ENCODE measurements at places on chromosomes 6 and 20.

DNA sequence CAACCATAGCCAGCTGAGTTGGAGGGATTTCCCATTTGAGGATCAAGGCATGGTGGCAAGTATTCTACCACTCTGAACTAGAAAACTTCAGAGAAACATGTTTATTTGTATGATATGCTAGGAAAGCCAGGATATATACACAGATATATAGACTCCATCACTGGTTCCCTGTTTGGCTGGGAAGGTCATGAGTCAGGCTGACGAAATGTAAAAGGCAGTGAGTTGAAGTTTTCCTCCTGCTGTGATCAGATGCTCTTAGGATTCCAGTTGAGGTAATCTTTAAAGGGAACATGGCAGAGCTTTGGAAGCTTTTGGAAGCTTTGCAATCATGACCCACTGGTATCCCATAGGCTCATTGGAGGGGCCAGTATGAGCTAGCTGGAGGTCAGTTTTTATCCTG, 1369.1 kb downstream of the EPHA7 start:
- no peak for DNase-seq

GRCh38 chr20:50192364-50193198, 2.0 kb downstream of the CEBPB start:
- DNase-seq = peak; percentile 69

GRCh38 chr20:62927128-62927705, 912 bp upstream of the DIDO1 start:
- no peak for DNase-seq

- no peak for DNase-seq
These were observed 69.1 kb downstream of the ELOVL4 start for GRCh38 chr6:79878142-79878748.

GRCh38 chr6:169849396-169849795, 98.0 kb downstream of the ERMARD start:
- DNase-seq = no peak

DNA sequence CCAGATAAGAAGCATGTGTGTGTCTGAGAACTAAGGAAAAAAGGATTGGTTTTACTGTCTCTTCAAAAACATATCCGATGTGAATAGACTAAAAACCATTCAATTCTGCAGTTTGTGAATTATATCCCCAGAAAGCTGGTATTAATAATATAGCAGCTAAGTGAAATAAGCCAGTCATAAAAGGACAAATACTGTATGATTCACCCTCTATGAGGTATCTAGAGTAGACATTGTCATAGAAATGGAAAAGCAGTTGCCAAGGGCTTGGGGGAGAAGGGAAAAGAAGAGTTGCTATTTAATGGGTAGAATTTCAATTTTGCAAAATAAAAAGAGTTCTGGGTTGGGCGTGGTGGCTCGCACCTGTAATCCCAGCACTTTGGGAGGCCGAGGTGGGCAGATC, 137.5 kb downstream of the ATXN1 start:
- no peak for DNase-seq

DNA sequence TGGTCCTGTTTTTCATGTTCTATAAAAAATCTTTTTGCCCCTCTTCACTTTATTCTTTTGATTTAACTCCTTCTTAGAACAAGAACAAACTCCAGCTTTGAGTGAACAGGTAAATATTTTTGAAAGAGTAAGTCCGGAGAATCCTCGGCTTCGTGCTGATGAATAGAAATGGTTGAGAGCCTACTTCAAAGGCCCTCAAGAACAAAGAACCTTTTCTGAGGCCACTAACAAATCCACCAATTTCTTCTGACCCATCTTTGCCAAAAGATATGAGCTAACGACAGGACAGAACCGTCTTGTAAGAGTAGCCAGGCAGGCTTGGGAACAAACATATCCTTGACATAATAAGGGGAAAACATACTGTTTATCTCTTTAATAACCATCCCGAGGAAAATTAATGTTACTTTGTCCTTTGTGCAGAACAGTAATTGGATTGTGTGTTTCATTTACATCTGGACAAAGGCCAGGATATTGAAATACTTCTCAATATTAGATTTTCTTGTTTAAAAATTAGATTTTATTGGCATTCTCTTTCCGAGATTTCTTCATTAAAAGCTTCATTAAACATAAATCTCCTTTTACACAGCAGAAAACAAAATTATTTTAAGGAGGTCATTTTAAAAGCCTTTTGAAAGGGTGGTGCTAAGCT, 52.9 kb downstream of the NOX3 start:
- no peak for DNase-seq

DNA sequence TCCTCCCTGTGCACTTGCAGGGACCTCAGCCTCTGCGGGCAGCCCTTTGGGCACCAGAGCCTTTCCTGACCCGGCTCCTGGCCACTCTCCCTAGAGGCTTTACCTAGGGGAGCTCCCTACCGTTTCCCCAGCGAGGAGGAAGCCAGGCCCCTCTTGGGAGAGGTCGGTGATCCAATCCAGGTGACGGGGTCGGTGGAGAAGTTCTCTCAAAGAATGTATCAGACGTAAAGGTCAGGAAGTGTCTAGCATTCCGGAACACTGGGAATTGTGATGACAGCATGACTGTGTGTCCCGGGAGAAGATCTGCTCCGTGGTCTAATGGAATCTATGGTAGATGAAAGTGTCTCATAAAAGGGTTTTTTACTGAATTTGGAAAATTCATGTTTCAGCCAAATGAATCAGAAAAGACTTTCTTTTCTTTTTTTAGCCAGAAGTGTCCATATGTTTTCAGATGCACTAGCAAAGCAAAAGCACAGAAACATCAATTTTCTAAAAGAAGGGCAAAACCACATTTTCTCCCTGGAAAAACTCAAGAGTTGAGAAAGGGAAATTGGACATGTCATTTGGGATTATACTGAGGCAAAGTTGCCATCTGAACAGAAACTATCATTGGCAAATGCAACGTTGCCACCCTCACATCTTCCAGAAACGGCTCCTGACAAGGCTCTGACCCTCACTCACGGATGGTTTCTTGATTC, 289.4 kb downstream of the THBS2 start:
- no peak for DNase-seq

DNA sequence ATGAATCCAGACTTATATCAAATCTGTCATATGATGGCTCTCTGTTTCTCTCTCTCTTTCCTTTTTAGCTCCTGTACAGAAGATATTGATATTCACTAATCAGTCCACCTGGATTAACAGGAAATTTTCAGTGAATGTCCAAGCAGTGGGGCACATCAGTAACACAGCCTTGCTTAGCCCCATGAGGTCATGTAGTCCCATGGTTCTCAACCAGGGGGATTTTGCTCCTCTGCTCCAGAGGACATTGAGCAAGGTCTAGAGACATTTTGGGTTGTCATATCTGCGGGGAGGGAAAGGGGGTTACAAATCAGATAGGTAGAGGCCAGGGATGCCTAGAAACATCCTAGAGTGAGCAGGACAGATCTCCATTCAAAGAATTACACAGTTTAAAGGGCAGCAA, 810 bp downstream of the GSTA1 start:
- no peak for DNase-seq

- no peak for DNase-seq
These were observed 35.9 kb downstream of the OPN5 start for GRCh38 chr6:47817749-47818148.

GRCh38 chr6:116307001-116307400, 27.3 kb upstream of the TSPYL1 start:
- no peak for DNase-seq

DNA sequence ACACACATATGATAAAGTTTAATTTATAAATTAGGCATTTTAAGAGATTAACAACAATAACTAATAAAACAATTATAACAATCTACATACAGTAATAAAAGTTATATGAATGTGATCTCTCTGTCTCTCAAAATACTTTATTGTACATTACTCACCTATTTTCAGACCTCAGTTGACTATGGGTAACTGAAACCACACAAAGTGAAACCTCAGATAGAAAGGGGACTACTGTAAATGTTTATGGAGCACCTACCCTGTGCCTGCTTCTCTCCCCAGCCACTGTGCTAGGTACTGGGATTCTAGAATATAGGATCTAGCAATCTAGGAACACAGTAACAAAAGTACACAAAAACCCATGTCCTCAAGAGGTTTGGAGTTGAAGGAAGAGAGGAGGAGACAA, 63.4 kb upstream of the BTN3A2 start:
- no peak for DNase-seq

DNA sequence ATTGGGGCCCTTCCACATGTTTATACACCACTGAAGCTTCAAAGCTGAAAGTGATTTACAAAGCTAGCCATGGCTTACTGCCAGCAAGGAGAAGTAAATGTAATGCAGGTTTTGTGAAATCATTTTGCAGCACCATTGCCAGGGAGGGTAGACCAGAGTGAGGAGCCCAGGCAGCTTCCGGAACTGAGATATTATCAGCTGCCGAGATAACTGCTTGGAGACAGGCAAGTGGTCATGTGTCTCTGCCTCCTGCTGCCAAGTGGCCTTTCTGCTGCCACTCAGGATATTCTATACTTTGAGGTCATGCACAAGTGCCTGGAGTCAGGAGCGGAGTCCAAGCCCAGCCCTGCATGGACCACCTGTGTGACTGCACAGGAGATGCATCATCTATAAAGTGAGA, 160.2 kb downstream of the SYNDIG1 start:
- DNase-seq = no peak

GRCh38 chr6:47633141-47633540, 65.2 kb upstream of the ADGRF4 start:
- no peak for DNase-seq

DNA sequence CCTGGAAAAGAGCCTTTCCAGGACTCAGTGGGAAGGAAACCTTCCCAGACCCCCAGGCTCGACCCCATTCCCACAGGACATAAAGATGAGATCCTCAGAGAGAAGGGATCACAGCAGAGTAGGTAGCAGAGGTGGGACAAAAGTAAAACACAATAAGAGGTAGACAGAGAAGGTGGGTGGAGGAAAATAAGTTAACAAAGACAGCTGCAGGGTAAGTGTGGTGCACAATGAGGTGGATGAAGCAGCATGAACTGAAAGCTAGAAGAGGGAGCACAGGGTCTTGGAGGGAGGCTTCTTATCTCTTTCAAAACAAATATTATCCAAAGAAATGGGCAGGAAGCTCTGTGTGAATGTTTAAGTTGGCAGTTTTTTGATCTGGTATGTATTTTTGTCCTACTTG, 14.0 kb upstream of the MAP7 start:
- DNase-seq = no peak

GRCh38 chr6:89027756-89028155, 52.8 kb upstream of the PNRC1 start:
- DNase-seq = no peak

GRCh38 chr6:16669227-16669626, 92.0 kb downstream of the ATXN1 start:
- DNase-seq = peak; percentile 43

DNA sequence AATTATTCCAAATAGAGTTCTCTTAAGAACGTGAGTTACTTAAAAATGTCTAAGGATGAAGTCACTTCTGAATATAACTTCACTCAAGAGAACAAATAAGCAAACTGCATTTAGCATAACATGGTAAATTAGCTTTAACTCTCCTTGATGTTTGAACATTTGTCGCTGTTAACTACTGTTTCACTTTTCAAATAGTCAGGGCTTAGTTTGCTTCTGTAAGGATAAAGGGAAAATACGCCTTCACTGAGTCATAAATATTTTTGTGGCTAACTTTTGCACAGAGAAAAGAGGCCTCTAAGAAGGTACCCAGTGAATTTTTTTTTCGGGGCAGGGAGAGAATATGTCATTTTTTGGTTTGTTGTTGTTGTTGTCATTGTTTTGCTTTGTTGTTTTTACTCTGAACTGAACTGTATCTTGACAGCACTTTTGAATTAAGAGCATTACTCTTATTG, 8.1 kb downstream of the PTPN1 start:
- no peak for DNase-seq

DNA sequence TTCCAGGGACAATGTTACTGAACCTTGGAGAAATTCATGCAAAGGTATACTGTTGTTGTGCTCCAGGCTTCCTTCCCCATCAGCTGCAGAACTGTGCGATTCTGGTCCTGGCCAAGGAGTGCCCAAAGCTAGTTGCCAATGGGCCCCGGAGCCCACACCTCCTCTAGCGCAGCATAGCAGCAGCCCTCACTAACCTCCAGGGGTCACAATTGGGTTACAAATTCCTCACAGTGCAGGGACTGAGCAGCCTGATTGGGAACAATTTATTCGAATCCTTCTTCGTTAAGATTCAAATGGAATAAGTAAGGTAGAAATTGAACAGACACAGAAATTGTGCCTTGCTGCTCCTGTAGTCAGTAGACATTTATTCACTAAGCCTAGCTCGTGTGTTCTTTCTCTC, 284.9 kb downstream of the PRKN start:
- no peak for DNase-seq

- no peak for DNase-seq
These were observed 149.4 kb upstream of the NOX3 start for GRCh38 chr6:155604991-155605390.

DNA sequence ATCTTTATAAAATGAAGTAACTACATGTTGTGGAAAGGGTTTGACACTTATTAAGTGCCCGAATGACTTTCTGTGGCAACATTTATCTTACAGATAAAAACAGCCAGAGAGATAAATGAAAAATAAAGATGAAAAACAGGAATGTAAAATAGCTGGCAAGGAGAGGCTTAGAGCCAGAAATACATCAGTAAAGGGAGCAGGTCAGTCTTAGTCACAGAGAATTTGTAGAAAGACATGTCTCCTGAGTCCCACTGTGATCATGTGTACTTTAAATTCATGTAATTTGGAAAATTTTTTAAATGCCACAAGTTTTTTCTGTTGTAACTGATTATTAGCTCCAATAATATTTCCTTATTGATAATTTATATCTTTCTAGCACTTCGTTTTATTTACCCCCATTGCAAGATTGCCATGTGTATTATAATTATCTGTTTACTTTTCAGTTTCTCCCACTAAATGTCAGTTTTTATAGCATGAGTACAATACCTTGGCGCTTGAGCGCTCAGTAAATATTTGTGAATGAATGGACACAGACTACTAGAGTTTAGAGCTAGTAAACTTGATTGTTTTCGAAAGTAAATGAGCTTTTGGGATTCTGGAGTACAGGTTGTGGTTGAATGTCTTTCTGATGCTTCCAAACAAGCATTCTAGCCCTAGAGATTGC, 15.2 kb downstream of the TAB2 start:
- no peak for DNase-seq
